ENCODE measurements at places on chromosomes 6 and 20.

DNA sequence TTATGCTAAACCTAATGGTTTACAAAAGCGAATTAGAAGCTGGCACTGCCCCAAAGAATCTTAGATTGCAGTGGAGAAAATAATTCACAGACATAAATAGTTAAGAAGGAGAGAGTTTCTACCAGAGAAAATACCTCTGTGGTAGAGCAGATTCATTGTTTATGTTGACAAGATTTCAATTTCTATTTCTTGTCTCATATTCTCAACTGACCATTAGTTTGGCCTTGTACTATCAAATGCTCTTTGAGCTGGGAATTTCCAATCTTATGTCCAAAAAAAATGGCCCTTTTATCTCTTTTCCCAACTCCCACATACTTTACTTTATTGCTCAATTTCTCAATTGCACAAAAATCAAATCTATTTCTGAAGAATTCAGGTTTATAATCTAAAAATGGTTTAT, 804.1 kb upstream of the CITED2 start:
- no peak for DNase-seq

DNA sequence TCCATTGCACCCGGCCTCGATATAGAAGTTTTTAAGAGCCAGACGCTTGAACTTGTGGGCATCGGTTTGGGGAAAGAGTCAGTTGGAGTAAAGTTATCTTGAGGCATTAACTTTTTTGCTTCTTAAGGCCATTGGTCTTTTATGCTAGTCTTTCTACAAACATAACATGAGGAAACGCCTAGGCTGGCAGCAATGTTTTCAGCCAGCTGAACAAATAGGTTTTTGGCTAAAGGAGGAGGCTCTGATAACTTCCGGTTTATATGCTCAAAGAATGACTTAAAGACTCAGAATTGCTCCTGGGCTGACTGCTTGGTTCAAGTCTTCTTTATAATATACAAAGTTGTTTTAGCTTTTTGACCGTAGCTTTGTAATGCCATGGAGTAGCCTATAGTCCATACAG, 46.2 kb downstream of the HLA-C start:
- no peak for DNase-seq

GRCh38 chr6:83879746-83880145, 20.3 kb downstream of the CYB5R4 start:
- DNase-seq = no peak

GRCh38 chr20:19251958-19252357, 39.5 kb downstream of the SLC24A3 start:
- no peak for DNase-seq

- no peak for DNase-seq
These were observed 54.4 kb downstream of the PERP start for GRCh38 chr6:138052783-138053182.
